ENCODE measurements at places on chromosomes 6 and 20.

- no peak for DNase-seq
These were observed 23.9 kb downstream of the NOL4L start for GRCh38 chr20:32560989-32561830.

DNA sequence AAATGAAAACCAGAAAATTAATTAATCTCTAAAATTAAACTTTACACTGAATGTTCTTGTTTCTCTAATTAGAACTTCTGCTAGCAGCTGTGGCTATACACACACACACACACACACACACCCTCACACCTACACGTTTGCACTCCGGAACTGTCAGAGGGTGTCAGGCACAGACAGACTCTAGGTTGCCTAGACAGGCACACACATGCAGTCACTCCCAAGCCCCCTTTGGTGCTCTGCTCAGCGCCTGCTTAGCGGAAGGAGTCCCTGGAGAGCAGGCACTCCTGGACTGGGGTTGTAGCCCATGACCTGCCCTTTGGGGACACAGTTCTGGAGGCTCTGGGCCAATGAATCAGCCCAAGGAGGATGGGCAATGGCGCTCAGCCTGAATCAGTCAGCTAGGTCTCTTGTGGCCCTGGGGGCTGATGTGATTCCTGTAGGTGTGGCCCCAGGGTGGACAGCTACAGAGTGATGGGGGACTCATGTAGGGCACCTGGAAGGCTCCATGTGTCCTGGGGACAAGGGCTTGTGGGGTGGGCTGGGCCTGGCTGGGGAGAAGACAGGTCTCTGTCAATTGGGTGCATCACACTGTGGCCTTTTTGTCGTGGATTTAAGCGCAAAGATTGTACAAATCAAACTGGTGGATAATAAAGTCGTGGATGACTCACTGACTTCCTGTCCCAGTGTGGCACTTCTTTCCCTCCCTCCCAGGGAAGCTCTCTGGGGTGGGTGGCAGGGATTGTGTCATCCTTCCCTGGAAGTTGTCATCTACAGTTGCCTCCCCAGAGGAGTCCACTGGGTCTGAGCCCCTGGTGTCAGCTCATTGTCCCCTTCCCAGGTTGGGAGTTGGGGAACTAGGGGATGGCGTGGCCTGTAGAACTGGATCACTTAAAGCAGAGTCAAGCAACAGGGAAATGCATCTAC is 8.8 kb downstream of the TMEM151B start:
- DNase-seq: no peak

DNA sequence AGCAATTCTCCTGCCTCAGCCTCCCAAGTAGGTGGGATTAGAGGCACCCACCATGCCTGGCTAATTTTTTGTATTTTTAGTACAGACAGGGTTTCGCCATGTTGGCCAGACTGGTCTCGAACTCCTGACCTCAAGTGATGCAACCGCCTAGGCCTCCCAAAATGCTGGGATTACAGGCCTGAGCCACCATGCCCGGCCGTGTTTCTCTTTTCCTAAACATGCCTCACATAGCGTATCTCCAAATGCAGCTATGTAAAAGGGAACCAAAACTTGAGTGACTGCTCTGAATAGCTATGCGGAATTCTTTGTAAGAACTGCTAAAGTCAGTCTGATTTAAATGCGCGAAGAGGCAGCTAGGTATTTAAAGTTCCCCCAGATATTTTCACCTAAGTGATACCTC is 20.5 kb downstream of the BPIFA2 start:
- no peak for DNase-seq

DNA sequence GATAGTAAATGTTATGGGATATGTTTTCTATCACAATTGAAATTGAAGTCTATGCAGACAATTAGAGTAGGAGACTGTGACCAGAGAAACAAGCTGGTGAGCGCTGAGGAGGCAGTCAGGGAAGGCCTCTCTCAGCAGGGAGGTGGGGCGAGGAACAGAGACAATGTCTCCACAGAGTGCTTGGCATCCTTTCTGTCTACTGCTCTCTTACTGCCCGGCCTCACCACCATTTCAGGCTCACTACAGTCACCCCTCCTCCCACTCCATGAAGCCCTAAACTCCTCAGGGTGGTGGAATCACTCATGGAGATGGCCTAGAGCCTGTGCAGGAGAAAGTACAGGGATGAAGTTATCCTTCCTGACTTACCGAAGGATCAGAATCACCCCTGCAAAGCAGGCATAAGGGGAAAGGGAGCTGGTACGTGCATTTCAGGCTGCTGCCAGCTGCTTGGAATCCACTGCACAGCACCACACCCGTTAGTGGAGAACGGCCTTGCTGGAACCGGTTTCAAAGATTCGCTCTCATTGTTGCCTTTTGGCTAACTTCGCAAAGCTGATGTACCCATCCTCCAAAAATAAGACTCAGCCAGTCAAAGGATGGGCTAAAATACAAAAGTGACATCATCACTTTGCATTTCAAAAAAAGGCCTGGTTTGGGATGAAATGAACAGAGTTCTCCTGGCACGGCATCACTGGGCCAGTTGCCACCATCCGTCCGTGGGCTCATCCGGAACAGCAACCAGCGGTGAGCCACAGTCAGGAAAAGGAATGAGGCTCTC is 67.3 kb downstream of the SLC22A23 start:
- peak; percentile 83 for DNase-seq

- no peak for DNase-seq
These were observed 10.6 kb upstream of the TTLL2 start for GRCh38 chr6:167314180-167314821.

DNA sequence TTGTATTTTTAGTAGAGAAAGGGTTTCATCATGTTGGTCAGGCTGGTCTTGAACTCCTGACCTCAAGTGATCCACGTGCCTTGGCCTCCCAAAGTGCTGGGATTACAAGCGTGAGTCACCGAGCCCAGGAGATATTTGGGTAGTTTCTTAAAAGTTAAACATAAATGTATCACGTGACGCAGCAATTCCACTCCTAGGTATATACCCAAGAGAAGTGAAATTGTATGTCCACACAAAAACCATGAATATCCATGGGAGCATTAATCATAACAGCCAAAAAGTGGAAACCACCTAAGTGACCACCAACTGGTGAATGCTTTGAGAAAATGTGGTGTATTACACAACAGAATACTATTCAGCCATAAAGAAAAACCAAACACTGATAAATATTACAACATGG is 164.8 kb downstream of the MRPL14 start:
- DNase-seq: no peak

GRCh38 chr6:3913077-3913957 is 64.1 kb downstream of the FAM50B start:
- DNase-seq: peak; percentile 96

- DNase-seq: no peak
These were observed 27.8 kb downstream of the RGS17 start for GRCh38 chr6:153103319-153103655.

DNA sequence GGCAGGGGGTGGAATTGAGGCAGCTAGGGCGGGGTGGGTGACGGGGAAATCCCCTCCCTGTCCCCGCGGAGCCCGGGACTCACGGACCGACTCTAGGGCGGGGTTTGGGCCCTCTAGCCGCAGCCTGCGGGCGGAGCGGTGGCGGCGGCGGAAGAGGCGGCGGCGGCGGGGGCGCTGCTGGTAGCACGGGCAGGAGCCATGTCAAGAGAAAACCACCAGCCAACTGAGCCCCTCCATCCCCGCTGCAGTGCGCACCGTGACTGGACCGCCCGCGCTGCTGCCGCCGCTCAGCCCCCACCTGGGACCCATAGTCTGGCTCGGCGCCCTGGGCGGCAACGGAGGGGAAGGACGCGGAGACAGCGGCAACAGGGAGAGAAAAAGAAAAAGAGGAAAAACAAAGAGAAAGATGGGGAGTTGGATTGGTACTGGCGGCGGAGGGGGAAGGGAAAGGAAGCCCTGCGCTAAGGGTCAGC is 1.2 kb upstream of the C6orf62 start:
- DNase-seq: no peak

GRCh38 chr6:70353448-70353847 is 50.6 kb upstream of the COL9A1 start:
- no peak for DNase-seq

All from fibroblast of the conjunctiva (primary cell).